ENCODE measurements at places on chromosomes 7 and 10. TPM values are rescaled to one million over a fixed set of nuclear protein-coding genes. Genes with fewer than 3 reads are reported as not detected.

- DNase-seq = no peak
- peaks cover 8% of the 10 kb centered on the region for H3K4me1 ChIP-seq
- H3K4me3 ChIP-seq = no peak overlapping the region
- peaks cover 27% of the 10 kb centered on the region for H3K36me3 ChIP-seq
- no peak overlapping the region for H3K27ac ChIP-seq
These were observed 3.3 kb upstream of the SEC31B start for GRCh38 chr10:100522945-100523344.

- no peak for DNase-seq
- peaks cover 39% of the 10 kb centered on the region for H3K36me3 ChIP-seq
- peak overlapping the region; percentile 85 for H3K4me3 ChIP-seq
- peak overlapping the region; percentile 77 for H3K27ac ChIP-seq
These were observed 57.8 kb downstream of the PALD1 start for GRCh38 chr10:70536196-70536861.

DNA sequence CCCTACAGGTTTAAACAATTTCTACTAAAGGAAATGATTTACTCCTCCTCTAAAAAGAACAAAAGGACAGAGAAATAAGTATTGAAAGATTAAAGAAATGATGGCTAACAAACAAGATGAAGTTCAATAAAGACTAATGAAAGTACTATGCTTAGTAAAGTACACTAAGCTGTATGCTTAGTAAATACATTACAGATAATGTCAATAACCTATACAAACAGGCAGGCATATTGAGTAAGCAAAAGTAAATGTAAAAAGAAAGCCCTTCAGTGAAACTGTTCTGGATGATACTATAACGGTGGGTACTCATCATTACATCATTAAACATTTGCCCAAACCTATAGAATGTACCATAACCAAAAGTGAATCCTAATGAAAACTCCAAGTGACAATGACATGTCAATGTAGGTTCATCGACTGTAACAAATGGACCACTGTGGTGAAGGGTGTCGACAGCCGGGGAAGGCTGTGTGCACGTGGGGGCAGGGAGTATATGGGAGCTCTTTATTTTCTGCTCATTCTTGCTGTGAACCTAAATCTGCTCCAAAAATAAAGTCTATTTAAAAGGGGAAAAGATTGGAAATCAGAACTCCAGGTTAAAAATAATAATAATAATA, 34.0 kb downstream of the CYTH3 start:
- peaks cover 3% of the 10 kb centered on the region for H3K27me3 ChIP-seq
- no peaks in the 10 kb centered on the region for H3K36me3 ChIP-seq
- no peak overlapping the region for H3K4me3 ChIP-seq
- H3K27ac ChIP-seq = no peak overlapping the region
- peaks cover 2% of the 10 kb centered on the region for H3K4me1 ChIP-seq
- no peak for DNase-seq

The C10orf71 gene
- not detected for total RNA-seq

The PDE1C gene
- 2.9 TPM for total RNA-seq

All from endothelial cell (in vitro differentiated cells).